SJSA1 (cell line): ENCODE measurements at places on chromosomes 4 and X. TPM values are rescaled to one million over a fixed set of nuclear protein-coding genes. Genes with fewer than 3 reads are reported as not detected.

The VCX3A gene
- total RNA-seq, result not detected in 2 replicates

The TLR6 gene
- total RNA-seq, result 0.28 and 1.5 TPM in 2 replicates

The F8A3 gene
- total RNA-seq, result 5.6 and 6.7 TPM in 2 replicates

The TMSB15A gene
- total RNA-seq, result 44.2 and 52.0 TPM in 2 replicates

The RIBC1 gene
- 0.39 and 2.5 TPM in 2 replicates for total RNA-seq
